ENCODE measurements at places on chromosomes 3 and 15.

- no peak for DNase-seq
These were observed 249.3 kb upstream of the ZNF717 start for GRCh38 chr3:76034649-76035048.

DNA sequence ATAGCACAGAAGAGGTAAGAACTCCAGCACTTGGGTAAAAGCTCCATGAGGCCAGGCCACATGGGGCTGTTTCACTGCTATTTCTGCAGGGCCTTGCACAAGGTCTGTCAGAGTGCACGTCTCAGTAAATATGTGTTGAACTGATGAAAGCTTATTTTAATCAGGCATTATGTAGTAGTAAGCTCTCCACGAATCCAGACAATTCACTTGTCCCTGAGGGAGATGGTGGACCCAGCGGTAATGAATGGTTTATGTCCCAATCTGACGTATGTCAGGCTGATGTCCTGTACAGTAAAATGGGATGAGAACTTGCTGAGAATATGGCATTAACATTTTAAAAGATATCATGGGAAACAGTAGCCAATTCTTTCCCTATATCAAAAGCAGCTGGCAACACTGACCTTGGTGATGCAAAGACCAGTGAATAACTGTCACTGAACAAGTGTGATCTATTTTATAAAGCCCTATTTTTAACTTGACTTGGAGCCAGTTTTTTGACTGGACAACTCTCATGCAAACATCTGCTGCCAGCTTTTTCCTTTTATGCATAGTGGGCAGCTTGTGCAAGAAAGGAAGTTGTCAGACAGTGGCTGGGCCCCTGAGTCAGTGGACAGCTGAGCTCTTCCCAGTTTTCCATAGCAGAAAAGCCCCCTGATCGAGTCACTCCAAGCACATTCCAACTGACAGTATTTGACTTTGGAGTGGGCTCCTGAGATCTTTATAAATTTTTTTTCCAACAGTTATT is 519.8 kb upstream of the MDFIC2 start:
- DNase-seq, result no peak

GRCh38 chr3:161556533-161556932 is 59.9 kb downstream of the OTOL1 start:
- no peak for DNase-seq

DNA sequence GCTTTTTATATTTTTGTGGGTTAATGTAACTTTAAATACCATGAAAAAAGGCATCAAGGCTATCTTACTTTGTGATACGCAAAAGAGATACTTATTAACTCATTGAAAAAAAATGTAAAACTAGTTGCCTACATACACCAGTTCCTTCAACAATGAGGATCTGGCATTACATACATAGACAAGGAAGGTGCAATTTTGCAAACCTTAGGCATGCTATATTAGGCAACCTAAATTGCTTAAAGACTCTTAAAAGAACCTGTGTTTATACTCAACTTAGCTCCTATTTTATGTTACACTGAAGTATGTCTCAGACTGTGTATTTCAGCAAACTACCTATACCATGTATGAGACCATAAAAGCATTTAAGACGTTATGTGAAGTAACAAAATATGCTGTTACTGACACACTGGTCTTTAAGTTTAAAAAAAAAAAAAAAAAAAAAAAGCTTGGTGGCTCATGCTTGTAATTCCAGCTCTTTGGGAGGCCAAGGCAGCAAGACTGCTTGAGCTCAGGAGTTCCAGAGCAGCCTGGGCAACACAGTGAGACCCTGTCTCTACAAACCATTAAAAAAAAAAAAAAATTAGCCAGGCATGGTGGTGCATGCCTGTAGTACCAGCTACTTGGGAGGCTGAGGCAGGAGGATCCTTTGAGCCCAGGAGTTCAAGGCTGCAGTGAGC is 9.1 kb downstream of the TASOR start:
- DNase-seq, result no peak

DNA sequence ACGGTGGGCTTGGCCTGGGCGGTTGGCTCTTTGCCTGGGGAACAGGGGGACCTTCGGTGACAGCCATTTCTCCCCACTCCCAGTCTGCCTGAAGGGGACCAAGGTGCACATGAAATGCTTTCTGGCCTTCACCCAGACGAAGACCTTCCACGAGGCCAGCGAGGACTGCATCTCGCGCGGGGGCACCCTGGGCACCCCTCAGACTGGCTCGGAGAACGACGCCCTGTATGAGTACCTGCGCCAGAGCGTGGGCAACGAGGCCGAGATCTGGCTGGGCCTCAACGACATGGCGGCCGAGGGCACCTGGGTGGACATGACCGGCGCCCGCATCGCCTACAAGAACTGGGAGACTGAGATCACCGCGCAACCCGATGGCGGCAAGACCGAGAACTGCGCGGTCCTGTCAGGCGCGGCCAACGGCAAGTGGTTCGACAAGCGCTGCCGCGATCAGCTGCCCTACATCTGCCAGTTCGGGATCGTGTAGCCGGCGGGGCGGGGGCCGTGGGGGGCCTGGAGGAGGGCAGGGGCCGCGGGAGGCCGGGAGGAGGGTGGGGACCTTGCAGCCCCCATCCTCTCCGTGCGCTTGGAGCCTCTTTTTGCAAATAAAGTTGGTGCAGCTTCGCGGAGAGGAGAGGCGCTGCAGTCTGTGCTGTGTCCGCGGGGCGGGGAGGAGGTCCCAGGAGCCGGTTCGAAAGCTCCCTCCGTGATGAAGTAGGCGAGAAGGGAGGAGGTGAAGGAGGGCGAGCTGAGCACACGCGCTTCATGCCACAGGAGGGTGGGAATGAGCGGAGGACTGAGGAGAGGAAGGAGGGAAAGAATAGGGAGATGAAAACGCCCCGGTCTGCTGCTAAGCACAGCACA is 9.6 kb downstream of the CLEC3B start:
- DNase-seq, result no peak

DNA sequence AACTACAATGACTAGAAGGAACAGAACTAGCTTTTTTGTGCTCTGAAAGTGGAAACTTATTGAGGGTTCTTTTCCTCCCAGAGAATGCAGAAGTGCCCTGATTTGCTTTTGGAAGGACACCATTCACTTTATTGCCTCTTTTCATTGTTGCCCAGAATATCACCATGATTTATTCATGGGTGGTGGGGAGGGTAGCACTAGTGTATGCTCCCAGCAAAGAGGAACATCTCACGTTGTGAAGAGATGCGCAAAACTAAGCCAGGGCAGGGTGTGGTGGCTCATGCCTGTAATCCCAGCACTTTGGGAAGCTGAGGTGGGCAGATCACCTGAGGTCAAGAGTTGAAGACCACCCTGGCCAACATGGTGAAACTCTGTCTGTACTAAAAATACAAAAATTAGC is 31.4 kb downstream of the FLNB start:
- DNase-seq, result no peak

- no peak for DNase-seq
These were observed 29.9 kb downstream of the AP3S2 start for GRCh38 chr15:89863918-89864317.

DNA sequence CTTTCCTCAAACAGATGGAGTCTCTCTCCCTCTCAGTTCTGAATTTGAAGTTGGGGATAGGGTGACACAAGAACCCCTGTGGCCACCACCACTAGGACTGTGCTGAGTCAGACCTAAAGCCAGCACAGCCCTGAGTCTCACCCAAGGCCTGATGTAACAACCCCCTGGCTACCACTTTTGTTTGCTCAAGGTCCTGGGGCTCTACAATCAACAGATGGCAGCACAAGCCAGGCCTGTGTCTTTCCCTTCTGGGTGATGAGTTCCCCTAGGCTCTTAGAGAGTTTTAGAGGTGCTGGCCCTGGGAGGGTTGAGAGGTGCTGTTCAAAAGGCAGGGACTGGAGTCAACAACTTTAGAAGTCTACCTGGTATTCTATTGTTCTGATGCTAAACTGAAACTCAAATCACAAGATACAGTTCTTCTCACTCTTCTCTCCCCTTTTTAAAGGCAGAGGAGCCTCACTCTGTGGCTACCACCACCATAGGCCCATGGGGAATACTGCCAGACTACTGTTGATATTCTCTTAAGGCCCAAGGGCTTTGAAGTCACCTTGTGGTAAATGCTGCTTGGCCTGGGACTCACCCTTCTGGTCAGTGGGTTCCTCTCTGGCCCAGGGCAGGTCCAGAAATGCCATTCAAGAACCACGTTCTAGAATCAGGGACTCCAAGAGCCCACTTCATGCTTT is 6.5 kb downstream of the OR5K4 start:
- DNase-seq, result peak; percentile 52

GRCh38 chr3:50493086-50493485 is 10.3 kb downstream of the CACNA2D2 start:
- DNase-seq, result no peak

GRCh38 chr15:73900095-73900712 is 26.1 kb upstream of the LOXL1 start:
- DNase-seq, result no peak

DNA sequence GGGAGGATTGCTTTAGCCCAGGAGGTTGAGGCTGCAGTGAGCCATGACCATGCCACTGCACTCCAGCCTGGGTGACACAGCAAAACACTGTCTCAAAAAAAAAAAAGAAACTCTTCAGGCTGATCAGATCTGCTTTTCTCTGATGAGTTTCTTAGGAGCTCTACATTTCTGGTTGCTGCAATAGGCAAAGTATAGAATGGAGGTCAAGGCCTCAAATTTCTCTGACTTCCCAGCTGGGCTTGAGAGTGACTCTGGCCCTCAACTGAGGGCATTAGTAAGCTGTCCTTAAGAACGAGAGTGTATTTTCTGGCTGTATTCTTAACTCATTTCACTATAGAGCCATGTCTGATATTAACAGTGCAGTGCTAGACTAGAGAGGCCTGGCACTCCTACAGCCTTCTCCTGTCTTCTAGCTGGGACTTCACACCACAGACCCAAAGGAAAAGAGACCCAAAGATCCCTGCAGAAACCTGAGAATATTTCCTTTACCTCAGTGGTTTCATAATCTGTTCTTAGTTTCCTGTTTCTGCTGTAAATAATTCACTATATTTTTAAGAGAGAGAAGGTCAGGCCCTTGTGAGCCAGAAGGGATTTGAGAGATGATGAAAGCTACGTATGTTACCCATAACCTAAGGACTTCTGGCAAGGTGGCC is 2.0 kb upstream of the NR1I2 start:
- no peak for DNase-seq

GRCh38 chr15:57334257-57334656 is 42.0 kb upstream of the CGNL1 start:
- peak; percentile 76 for DNase-seq

DNA sequence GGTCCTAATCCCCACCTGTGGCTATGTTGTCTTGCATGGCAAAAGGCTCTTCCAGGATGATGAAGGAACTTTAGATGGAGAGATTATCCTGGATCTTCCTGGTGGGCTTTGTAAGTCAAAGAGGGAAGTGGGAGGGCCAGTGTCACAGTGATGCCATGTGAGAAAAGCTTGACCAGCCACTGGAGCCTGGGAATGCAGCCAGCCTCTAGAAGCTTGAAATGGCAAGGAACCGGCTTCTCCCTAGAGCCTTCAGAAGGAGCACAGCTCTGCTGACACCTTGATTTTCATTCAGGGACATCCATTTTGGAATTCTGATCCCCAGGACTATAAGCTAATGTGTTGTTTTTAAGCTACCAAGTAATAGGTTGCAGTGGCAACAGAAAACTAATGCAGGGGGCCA is 58.3 kb downstream of the CLEC3B start:
- DNase-seq, result no peak

DNA sequence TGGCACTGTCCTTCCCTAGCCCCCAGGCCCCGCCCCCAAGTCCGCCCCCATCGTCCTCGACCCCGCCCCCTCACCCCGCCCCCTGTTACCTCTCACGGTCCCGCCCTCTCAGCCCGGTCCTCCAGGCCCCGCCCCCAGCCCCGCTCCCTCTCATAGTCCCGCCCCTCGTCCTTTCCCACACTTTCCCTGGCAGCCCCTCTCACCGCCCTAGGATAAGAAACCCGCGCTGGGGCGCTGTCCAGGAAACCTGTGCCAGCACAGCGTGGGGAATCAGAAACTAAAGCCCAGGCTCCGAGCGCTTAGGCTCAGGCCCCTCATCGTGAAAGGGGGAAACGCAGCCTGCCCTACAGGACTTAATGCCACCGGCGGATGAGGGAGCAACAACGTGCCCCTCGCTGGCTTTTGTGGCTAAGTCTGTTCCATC is 20.9 kb downstream of the TRPM1 start:
- no peak for DNase-seq

- DNase-seq, result no peak
These were observed 63.6 kb downstream of the PCSK6 start for GRCh38 chr15:101425787-101426365.

GRCh38 chr3:8504611-8504973 is 3.0 kb downstream of the LMCD1 start:
- DNase-seq, result no peak

DNA sequence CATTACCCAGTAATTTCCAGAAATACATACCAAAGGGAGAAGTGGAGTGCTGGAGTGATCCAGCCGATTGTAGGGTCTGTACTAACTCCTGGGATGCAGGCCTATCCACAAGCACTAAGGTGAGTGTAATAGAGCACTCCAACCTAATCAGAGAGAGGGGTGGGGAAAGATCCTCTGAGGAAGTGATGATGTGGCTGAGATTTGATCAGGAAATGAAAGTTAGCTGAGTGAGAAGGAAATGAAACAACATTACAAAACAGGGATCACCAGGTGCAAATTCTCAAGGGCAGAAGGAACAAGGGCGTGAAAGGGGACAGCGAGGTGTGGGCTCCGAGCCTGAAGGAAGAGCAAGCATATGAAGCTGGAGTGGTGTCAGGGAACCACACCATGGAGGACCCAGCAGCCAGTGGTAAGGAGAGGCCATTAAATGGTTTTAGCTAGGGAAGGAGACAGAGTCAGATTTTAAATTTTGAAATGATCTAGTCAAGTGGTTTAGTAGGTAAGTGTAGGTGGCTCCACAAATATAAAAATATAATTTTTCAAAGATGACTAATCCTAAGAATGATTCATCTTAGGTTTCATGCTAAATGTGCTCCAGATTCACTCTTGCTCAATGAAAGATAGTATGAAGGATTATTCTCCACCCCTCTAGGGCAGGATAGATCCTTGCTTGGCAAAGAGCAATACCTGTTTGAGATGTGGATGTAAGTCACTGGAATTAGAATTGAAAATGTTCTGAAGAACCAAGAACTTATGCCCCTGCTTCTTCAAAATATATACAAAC is 348.7 kb downstream of the TBL1XR1 start:
- DNase-seq, result no peak

DNA sequence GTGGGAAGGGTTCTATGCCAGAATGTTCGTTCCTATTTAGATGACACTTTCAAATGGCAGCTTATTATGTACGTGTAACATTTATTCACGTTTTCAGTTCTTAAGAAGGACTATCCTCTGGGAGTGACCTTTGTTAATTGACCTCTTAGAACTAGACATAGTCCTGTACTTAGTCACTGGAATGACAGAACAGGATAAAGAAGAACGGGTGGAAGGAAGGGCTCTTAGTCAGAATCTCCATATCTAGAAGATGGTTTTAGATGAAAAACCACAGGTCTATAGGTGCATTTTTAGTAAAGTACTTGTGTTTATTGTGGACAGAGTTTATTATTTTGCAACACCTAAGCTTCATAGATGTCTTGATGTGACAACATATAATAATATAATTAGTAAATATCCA is 6.5 kb downstream of the METTL6 start:
- no peak for DNase-seq

DNA sequence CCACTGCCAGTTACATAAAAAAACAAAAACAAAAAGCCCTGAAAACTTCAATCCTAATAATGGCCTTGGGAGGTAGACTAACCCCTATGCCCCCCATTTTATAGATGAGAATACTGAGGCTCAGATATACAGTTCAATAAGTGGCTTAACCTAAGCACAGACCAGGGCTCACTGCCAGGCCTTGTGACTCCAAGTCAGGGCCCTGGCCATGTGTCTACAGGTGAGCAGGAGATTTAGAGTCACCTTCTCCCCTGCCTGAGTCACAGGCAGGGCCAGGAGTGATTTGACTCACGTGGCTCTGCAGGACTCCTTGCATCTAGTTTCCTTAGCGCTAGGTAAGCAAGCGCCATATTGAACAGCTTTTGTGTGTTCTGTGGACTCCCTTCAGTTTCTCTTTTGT is 98.6 kb upstream of the ETV5 start:
- no peak for DNase-seq
